Hematopoietic multipotent progenitor cell treated with erythropoietin and hydrocortisone succinate and interleukin-3 and kit ligand, for 6 days (in vitro differentiated cells): ENCODE measurements at places on chromosomes 2 and 18.

DNA sequence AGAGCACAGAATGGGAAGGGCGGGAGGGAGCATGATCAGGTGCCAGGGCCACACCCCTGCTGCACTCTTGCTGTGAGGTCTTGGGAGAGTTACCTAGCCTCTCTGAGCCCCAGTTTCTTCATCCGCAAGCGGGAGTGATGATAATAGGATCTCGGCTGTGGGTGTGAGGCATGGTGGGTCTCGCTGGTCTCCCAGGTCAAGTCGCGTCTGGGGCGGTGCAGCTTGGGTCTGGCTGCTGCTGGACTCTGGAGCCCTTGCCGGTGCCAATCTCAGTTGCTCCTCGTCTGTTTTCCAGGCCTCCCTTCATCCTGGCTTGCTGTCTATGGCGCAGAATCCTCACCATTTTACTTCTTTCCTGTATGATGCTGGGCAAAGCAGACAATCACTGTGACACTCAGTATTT lies 130.3 kb upstream of the RAB12 start:
- no peak for DNase-seq

DNA sequence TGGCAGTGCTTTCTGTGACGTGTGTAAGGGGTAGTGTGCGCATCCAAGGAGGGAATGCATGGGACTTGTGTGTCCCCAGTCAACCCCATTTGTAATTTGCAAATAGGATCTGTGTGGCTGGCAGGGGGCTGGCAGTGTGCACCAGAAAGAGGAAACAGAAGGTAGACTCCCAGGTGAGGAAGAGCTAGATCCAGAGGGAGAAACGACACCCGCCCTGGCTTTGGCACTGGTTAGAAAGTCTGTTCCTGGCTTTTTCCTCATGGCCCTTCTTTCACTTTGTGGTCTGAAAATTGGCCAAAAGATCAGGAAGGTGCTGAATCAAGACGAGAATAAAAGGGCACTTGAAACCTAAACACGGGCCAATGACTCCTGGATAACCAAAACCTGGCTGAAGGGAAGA lies 33.3 kb downstream of the PRKCE start:
- DNase-seq: no peak

DNA sequence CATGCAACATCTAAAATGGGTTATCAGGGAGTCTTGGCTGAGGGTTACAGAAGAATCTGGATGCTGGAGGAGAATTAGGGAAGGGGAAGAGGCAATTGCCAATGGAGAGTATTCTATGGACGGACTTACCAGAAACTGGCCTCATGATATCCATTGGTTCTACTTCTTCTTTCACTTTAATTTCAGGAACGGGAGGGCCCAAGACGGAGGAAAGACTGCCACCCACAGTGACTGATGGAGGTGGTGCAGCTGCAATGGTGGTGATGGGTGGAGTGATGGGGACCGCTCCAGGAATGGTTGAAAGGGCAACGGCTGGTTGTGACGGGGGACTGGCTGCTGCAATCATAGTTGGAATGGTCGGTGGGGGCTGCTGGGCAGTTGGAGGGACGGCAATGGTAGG lies 69.1 kb upstream of the AMMECR1L start:
- DNase-seq: no peak

DNA sequence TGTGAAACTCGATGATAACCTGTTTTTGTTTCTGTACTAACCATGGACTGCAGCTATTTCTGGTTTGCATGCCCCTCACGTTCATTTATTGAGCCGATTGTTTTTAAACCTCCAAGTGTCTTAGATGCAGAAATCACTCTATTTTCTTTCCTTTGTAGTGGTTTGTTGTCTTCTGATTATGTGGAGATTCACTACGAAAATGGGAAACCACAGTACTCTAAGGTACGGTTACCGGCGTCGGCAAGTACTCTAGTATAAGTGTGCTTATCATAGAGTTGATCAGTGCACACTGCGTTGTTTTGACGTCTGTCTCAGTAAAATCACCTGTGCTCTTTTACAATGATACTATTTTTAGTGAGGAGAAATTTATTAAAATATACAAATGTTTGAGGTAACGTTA lies 87.4 kb downstream of the ADAM23 start:
- DNase-seq: no peak

GRCh38 chr2:19671916-19672315 lies 229.9 kb downstream of the TTC32 start:
- DNase-seq: no peak

DNA sequence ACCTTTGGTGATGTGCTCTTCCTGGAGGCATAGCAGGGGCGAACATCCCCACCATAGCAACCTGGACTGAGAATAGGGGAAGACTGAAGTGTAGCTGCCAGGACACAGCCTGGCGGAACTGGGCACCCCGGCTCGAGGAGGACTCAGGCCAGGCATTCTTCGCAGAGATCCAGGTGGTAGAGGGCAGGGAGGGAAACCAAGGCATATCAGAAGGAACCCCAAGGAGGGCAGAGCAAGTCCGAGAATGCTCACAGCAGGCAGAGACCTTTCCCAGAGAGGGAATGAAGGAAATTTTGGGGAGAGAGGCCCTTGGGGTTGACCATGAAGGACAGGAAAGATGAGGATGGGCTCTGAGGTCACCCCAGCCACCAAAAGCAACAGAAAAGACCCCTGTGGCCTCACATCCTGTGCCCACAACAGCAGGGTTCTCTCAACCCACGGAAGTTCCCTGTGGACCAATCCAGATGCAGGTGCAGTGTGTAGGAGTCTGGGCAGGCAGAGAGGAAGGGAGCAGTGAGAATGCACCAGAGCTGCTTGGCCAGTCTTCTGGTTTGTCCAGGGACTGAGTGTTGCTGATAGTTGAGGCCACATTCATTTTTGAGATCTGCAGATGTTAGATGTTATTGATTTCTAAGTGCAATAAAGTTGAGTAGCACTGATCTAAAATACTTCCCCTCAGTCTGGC lies 136.9 kb downstream of the PXDN start:
- no peak for DNase-seq

- peak; percentile 71 for DNase-seq
These were observed 94.3 kb downstream of the ZFP36L2 start for GRCh38 chr2:43131890-43132682.

DNA sequence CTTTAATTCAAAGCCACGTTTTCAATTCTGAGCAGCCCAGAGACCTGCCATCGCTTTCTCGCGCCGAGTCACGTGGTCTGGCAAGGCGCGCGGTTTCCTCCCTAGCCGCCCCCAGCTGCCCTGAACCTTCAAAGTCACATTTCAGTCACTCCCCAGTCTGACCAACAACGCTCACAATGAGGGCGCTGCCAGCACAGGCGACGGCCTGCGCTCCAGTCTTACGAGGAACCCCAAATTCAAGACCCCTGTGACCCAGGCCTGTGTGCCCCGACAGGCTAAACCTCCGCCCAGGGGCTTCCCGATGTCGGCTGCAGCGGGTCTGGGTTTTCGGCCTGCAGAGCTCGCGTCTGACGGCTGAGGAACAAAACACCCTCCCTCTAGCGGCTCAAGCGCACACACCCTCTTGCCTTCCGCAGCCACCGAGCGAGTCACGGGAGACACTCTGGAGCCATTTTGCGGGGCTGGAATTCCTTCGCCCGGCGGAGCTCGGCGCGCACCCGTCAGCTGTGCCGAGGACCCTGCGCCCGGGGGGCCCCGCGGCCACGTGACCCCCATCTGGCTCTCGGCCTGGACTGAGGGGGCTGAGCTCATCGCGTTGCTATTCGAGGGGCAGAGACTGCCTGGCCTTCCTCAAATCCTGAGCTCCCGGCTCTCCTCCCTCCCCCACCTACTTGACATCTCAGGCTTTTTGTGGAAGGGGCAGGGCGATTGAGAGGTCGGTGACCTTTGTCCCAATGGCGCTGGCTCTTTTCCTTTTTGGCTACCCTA lies 69.9 kb upstream of the ITGB6 start:
- peak; percentile 82 for DNase-seq

- peak; percentile 17 for DNase-seq
These were observed 60.2 kb downstream of the CDCA7 start for GRCh38 chr2:173414823-173415322.

- DNase-seq: no peak
These were observed 147.9 kb downstream of the LNPK start for GRCh38 chr2:175854129-175854528.

- DNase-seq: peak; percentile 40
These were observed 10.5 kb downstream of the CROCC2 start for GRCh38 chr2:240916571-240917008.

GRCh38 chr2:149271575-149271974 lies 58.8 kb upstream of the LYPD6 start:
- DNase-seq: no peak

DNA sequence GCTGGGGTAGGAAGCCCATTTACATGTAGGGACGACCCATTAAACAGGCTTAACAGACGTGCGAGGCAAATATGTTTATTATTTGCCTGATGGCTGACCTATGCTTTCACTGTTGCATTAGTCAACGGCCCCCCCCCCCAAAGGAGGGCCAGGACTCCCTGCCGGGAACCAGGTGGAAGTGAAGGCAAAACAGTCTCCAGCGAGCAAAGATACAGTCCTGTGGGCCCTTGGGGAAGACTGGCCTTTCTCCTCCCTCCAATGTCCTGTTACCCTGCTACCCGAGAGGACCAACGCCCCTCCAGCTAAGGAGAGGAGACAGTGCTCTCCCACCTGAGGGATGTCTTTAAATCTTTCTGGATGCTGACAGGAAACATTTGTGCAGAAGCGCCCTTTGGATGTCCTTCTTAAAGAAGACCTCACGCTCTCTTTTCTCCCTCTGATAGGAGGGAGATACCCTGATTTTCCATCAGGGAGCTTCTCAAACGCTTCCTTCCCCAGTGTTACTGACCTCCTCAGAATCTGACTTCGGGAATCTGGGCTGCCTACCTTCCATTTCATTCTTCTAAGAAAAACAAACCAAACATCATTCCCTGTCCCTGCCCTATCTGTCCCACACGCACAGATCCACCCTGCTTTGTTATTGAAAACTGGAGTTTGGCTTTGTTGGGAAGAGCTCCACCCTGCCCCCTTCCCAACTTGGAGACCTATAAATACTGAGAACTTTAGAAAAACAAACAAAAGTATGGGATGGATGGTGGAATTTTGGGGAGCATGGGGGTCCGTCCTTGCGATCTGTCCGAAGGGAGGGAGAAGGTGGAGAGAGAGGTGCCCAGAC lies 135.9 kb upstream of the SIX3 start:
- DNase-seq: no peak

GRCh38 chr2:28134857-28135256 lies 244.3 kb downstream of the BABAM2 start:
- no peak for DNase-seq

GRCh38 chr2:156476850-156477206 lies 40.6 kb downstream of the GPD2 start:
- no peak for DNase-seq

DNA sequence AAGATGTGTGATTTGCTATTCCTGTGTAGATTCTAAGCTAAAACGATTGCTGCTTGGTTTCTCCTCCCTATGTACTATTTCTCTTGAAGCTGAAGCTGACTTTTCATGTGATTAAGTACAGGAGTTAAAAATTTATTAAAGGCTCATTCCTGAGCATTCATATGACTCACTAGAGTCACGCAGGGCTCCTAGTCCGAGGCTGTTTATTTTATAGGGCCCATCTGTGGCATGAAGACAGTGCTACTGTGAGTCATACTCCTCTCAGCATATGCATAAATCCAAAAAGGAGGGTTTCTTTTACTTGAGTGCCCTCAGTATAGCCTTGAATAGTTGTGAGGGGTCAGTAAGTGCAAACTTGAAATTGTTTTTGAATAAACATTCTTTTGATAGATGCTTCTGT lies 378.8 kb downstream of the PTPRM start:
- no peak for DNase-seq

DNA sequence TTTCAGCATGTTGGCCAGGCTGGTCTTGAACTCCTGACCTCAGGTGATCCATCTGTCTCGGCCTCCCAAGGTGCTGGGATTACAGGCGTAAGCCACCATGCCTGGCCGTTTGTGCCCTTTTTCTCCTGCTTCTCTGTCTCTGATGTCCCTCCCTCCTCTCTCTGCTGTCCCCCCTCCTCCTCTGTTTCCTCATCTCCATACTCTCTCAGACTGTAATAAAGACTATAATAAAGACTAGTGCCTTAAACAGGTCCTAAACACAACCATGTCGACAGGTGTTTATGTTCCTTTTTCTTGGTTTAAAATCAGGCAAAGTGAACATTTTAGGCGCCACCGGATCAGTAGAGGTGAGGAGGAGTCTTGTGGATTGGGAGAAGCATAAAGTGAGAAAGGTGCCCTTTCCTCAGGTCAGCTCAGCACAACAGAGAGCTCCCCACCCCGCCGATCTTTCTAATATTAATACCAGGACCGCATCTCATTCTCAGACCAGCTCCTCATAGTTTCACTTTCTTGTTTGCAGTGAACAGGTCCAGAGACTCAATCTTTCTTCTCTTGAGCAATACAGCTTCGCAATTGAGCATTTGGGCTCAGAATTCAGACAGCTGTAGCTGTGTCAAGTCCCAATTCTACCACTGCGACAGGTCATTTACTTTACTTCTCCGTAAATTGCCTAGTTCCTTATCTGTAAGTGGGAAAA lies 23.7 kb downstream of the TIMM21 start:
- DNase-seq: no peak

DNA sequence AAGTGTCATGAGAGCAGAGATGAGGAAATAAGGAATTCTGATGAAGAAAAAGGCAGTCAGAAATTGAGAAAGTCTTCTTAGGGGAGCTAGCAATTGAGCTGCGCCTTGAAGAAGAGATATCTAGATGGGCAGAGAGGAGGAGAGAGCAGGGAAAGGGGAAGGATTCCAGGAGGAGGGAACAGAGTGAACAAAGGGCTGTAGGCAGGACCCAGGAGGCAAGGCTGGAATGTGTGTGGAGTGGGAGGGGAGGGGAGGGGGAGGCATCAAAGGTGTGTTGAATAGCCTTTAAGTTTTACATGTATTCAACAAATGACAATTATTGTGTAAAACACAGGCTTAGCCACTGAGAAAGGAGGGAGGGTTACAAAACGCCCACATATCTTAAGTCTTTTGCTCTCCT lies 164.5 kb downstream of the TDRD15 start:
- DNase-seq: no peak

DNA sequence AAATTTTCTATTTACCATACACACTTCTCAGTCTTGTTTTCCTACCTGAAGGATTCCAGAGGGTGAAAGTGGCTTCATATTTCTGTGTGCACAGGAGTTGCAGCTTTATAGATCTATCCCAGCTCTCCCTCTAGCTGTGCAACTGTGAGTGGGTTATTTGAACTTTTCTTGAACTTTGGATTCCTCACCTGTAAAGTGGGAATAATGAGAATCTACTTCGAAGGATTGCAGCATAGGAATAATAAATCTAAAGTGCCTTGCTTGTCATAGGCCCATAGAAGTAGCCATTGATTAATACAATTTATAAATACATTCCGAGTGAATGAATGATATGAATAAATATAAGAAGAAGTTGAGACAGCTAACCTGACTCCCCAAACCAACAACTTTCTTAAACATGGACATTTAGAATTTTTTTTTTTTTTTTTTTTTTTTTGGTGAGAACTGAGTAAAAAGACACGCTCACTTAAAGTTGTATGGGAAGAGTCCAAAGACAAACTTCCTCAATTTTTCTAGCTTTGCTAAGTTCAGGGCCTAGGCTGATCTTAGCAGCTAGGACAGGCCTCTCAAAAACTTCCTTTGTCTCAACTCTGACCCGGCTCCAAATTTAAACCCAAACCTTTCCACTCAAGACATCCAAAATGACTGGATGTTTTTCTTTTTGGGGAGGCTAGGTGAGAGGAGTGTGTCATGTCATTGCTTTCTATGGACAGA lies 203.3 kb upstream of the FBXO11 start:
- peak; percentile 15 for DNase-seq
